HS-27A (cell line): ENCODE measurements at places on chromosomes 12 and 14.
A peak's percentile ranks its signal among the peaks of the same experiment; 100 is the strongest.

GRCh38 chr14:24307575-24308341, at the start of gene CIDEB:
Gene CIDEB, minus strand, starts transcription at chr14:24307977. Its CDS starts 119 bp downstream, at chr14:24307858.
- DNase-seq, result no peak

DNA sequence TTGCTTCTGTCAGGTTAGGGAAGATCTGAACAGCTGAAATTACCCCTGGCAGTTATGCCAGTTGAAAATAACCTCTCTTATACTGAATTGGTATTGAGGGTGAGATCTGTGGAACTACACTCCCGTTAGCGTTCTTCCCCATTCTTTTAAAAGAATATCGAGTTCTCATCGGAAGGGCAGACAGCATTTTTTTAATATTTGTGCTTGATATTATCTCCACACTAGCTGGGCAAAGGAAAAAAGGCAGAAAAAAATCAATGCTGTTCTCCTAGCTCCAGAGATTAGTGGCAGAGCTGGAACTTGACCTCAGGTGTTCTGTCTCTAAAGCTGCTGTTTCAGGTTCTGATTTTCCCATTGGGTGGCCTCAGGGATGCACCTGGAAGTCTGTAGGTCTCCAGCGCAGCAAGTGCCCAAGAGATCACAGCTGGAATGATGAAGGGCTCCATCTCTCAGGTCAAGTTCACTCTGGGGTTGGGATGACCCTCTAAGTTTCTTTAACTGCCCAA, 67.5 kb downstream of the SLC38A1 start:
- DNase-seq, result no peak

DNA sequence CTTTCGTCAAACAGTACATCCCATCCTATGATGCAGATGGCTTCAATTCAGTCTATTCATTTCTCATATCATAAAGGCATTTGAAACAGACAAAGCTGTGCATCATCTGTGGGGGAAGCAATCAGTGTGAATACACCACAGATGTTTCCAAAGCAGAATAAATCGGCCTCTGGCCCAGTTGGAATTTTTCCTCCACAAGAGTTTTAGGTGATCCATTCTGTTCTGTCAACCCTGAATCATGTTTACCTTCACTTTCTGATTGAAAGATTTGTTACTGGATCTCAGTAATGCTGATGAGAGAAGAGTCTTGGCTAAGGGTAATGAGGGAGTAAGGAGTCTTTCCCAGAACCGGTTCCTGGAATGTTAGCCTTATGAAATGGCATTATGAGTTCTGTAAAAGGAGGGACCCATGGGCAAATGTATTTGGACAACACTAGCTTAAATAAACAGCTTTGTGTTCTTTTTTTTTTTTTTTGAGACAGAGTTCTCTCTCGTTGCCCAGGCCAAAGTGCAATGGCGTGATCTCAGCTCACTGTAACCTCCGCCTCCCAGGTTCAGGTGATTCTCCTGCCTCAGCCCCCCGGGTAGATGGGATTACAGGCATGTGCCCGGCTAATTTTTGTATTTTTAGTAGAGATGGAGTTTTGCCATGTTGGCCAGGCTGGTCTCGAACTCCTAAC, 62.5 kb downstream of the TPH2 start:
- no peak for DNase-seq

GRCh38 chr12:124828264-124829007, 35.2 kb downstream of the SCARB1 start:
- peak; percentile 8 for DNase-seq

- DNase-seq, result no peak
Measured at GRCh38 chr14:23171222-23171975, 12.1 kb downstream of the SLC7A8 start.

- no peak for DNase-seq
Measured at GRCh38 chr12:50528800-50529199, 24.0 kb downstream of the DIP2B start.

GRCh38 chr12:42539696-42540095, 49.9 kb downstream of the PRICKLE1 start:
- DNase-seq, result no peak

- DNase-seq, result no peak
Measured at GRCh38 chr12:130948751-130949150, 5.0 kb upstream of the ADGRD1 start.

DNA sequence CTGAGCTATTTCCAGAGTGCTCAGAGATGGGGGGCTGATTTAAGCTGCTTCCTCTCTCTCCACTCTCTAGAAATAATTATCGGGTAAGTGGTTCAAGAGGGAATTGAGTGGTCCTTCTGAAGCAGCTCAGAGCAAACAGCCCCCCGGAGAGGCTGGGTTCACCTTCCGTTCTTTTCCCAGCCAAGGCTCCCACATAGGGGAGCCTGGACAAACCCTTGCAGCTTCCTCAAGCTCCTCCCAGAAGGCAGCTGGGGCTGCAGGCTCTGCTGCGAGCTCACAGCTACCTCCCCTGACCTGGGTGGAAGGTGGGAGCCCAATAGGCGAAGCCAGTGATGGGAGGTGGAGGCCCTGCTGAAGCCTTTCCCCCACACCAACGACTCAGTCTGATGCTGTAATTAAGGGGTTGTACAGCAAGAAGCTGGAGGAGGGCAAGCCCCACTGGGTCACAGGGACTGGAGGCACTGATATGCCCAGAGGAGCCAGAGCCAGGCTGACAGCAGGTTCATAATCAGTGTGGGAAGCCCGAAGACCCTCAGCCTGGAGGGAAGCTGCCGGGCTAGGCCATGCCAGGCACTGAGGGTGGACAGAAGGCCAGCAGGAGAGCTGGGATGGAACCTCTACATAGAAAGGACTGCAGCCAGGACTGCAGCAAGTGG, 52.4 kb downstream of the ARL6IP4 start:
- no peak for DNase-seq

- no peak for DNase-seq
Measured at GRCh38 chr12:77131977-77132490, 66.7 kb upstream of the E2F7 start.

DNA sequence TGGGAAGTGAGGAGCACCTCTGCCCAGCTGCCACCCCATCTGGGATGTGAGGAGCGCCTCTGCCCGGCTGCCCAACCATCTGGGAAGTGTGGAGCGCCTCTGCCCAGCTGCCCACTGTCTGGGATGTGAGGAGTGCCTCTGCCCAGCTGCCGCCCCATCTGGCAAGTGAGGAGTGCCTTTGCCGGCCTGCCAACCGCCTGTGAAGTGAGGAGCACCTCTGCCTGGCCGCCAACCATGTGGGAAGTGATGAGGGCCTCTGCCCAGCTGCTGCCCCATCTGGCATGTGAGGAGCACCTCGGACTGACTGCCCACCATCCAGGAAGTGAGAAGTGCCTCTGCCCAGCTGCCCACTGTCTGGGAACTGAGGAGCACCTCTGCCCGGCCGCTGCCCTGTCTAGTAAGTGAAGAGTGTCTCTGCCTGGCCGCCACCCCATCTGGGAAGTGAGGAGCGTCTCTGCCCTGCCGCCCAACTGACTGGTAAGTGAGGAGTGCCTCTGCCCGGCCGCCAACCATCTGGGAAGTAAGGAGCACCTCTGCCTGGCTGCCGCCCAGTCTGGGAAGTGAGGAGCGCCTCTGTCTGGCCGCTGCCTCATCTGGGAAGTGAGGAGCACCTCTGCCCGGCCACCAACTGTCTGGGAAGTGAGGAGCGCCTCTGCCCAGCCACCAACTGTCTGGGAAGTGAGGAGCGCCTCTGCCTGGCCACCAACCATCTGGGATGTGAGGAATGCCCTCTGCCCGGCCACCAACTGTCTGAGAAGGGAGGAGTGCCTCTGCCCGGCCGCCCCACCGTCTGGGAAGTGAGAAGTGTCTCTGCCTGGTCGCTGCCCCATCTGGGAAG, 22.6 kb downstream of the FAR2 start:
- DNase-seq, result no peak

DNA sequence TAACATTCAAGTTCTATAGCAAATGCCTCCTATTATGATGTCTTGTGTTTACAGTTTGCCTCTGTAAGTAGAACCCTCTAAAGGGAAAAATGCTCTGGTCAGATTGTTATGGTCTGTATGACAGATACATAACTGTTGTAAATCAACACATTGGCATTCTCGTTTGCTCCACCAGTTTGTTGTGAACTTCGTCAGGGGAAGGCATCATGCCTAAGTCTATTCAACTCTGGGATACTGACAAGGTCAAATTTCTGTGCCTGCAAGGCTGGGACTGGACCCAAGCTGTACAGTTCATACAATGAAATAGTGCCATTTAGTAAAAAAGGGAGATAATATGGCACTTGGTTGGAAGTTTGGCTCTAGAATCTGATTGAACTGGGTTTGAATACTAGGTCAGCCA, 392.3 kb downstream of the RAD51B start:
- DNase-seq, result no peak

GRCh38 chr12:27289414-27289813, 43.2 kb upstream of the BMAL2 start:
- DNase-seq, result no peak

DNA sequence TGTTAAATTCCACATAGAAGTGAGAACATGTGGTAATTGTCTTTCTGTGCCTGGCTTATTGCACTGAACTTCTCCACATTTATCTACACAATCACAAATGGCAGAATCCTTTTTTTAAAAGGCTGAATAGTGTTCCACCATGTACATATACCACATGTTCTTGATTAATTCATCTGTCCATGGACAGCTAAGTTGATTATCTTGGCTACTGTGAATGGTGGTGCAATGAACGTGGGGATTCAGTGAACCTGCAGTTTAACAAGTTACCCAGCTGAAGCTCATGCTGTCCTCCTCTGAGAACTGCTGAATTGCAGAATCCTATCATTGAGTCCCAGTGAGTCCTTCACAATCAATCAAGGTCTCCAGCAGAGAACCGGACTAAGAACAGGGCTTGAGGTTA, 74.9 kb downstream of the TBK1 start:
- no peak for DNase-seq

DNA sequence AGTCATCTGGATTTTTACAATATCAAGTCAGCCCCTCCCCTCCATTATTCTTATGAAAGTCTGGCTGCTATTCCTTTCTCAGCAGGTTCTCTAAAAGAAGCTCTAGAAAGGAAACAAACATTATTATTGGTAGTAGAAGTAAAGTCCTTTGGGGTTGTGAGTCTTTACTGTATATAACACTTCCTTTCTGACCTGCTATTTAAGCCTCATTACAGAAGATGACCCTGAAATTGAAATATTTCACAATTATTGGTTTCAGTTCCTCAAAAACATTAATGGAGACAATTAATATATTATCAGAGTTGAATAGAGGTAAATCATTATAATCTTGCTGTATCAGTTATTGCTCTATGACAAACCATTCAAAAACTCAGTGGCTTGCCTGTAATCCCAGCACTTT, 19.3 kb downstream of the PLEKHA5 start:
- DNase-seq, result no peak

DNA sequence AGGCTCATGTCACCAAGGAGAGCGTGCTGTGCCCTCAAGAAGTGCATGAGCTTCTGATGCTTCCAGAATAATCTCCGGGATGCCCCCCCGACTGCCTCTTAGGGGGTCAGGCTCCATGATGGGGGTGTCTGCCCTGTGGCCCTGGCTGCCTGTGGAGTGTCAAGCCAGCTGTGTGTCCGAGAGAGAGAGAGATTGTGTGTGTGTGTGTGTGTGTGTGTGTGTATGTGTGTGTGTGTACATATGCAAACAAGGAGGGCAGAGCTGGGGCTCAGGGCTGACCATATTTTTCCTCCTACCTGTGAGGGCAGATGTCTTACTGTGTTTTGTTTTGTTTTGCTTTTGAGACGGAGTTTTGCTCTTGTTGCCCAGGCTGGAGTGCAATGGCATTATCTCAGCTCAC, 5.6 kb upstream of the ALDH2 start:
- DNase-seq, result no peak

- no peak for DNase-seq
Measured at GRCh38 chr12:94525951-94526350, 66.3 kb upstream of the CEP83 start.

DNA sequence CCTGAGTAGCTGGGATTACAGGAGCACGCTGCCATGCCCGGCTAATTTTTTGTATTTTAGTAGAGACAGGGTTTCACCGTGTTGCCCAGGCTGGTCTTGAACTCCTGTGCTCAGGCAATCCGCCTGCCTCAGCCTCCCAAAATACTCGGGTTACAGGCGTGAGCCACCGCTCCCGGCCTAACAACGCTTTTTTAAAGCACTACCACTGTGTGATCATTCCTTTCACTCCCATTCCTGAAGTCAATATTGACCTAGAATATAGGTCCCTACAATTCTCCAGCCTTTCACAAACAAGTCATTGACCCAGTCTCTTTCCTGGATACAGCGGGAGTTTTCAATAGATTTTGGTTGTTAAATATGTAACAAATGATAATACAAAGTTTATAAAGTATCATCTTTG, 62.8 kb downstream of the KIF21A start:
- DNase-seq, result no peak

DNA sequence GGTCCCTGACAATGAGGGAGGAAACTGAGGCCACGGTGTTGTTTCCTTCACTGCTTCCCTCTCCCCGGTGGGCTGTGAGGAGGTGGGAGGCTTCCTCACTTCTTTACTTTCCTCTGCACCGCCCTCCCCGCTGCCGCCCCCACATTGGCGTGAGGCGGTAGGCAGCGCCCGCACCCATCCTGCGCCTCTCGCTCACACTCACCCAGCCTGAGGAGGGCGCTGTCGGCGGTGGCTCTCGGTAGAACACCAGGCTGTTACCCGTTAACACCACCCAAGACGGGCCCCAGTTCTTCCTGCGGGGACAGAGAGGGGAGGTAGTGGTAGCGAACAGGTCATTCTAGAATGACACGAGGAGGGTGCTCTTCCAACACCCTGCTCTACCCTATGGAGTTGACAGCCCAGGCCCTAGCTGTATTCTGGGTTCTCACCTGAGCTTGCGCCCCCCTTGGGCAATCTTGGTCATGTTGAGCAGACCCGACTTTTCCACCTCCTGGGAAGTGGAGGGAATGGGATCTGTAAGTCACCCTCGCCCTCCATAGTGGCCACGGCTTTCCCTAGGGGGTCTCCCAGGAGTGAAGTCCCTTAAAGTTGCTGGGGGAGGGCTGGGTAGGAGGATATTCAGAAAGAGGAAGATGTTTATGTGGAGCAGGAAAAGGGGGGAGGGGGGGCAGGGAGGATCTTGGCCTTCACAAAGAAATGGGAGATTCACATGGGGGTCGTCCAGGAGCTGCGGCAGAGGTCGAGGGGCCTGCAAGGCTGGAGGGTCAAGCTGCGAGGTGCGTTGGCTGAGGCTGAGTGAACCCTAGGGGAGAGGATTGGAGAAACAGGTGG, 3.3 kb downstream of the ARHGAP9 start:
- DNase-seq, result no peak
